ENCODE measurements at places on chromosomes 1 and 21.

- DNase-seq, result no peak
These were observed 39.6 kb upstream of the VN1R5 start for GRCh38 chr1:247216261-247216660.

- no peak for DNase-seq
These were observed 29.4 kb upstream of the EPS8L3 start for GRCh38 chr1:109793089-109793485.

DNA sequence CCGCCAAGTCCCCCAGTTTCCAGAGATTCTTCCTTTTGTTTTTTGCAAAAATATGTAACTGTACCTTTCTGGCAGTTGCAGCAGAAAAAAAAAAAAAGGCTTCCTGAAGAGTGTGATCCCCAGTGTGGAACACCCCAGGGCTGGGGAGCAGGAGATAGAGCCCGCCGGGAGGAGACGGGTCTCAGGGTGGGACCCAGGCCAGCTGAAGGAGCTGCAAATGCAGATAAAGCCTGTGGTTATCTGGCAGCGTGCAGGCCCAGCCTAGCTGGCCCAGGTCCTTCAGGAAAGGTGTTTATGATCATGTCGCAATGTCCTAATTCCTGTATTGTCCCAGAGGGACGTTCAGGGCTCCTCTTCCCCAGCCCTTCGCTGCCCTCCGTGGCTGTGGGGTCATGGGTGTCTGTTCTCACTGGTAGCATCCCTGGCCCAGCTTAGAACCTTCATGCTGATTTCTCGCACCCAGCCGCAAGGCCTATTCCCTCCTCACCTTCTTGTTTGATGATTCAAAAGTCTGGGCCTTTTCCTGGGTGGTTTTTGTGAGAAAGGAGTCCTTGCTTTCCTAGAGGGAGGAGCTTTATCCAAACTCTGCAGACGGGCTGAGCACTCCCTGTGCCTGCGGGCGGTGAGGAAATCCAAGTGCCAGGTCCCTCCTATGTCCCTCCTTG, 26.2 kb downstream of the RNF187 start:
- DNase-seq, result no peak

- no peak for DNase-seq
These were observed 48.6 kb downstream of the CTH start for GRCh38 chr1:70459496-70460225.

- no peak for DNase-seq
These were observed 30.8 kb downstream of the MRPL37 start for GRCh38 chr1:54230507-54231339.

GRCh38 chr21:43983390-43983789, 28.7 kb upstream of the TRAPPC10 start:
- DNase-seq, result no peak

DNA sequence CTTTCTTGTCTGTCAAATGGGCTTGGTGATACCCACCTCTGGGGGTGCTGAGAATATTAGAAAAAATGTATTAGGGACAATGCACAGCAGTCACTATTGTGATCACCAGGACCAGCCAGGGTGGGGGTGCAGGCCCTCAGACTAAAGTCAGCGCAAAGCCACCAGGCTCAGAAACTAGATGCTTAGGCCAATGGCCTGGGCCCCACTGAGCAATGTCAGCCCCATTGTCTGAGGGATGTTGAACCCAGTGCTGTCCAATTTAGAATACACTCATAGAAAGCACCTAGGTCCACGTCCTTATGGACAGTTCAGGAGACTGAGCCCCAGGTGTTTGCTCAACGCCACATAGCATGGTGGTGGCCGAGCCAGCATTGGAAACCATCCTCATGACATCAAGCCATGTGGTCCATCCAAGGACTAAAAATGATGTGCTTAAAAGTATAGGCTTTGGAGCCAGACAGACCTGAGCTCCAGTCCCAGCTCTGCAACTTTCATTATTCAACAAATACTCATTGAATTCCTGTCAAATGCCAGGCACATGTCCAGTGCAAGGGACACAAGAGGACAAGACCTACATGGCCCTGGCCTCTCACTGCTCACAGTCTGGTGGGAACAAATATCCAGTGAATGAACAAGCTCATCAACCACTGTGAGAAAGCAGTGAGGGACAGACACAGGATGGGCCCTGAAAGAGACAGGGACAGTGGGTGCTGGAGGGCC, 273.8 kb downstream of the MATN1 start:
- no peak for DNase-seq

- no peak for DNase-seq
These were observed 738.1 kb downstream of the ADGRL2 start for GRCh38 chr1:82538876-82539275.

DNA sequence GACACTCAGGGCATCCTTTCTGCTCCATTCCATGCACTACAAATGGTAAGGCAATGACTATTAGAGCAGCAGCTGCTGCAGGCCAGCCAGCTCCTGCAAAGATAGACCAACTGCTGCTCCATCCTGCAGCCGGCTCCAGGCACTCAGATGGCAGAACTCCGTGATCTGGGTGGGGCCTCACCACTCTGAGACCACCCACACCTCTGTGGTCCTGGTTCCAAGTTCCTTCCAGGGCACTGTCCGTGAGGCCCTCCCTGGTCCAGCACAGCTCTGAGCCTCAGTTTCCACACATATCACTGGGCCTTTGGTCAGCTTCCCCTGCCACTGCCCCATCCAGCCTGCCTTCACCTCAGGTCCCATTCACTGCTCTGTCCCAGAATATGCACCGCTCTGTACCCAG, 114.7 kb downstream of the DMRTB1 start:
- no peak for DNase-seq

DNA sequence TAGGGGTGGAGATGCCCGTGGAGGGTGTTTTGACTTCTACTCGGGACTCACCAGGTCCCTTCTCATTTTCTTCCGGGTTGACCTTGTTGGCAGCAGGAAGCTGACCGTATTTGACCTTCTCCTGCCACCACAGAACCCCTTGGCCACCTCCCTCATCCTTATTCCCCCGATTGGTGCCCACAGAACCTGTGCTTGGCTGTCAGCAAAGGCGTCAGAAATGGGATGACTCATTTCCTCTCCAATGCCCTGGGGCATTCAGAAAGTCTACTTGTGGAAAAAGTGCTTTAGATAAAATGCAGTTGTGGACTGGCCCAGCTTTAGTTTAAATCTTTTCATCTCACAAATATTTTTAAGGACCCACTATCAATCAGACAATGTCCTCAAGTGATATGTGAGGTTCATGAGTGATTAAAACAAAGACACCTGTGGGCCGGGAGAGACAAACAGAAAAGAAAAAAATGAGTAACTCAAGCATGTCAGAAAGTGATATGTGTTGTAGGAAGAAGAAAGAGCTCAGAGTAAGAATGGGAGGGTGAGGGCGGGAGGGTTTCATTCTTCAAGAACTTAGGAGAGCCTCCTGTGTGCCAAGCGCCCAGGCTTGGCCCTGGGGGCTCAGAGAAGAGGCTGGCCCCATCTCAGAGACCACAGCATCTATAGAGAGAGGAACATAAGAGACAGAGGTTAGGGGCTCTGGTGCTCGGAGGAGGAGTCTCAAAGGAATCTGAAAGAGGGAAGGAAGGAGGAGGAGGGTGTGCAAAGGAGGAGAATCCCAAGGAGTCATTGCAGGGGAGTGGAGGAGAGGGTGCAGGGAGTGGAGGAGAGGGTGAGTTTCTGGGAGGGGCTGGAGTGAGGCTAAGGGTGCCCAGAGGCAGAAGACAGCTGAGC, 221.6 kb upstream of the VAMP3 start:
- no peak for DNase-seq

- peak; percentile 7 for DNase-seq
These were observed 46.1 kb upstream of the SLC30A1 start for GRCh38 chr1:211625040-211625439.

GRCh38 chr1:48592330-48592729, 120.3 kb upstream of the SPATA6 start:
- DNase-seq, result no peak

DNA sequence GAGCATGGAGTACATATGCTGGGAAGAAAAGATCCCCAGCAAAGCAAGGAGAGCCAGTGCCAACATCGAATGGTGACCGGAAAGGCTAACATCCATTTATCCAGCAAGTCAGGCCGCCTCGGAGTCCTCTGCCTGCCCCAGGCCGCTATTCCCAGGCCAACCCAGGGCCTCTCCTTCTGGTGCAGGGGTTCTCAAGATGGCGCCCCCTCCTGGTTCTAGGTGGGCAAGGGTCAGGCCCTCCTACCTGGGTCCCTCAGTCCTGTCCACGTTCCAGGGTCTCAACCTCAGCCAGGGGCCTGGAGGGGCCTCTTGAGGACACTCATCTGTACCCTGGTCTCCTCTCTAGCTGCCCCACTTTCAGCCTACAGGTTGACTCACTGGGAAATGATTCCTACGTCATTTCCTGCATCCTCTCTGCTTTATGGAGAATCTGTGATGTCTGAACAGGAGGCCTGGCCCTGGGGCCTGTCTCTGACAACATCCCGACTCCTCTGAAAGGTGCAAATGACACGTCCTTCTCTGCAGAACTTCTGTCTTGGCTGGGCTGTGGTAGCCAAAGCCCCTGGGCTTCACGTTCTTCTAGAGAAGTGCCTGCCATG, 145.3 kb downstream of the PSMG1 start:
- DNase-seq, result no peak

DNA sequence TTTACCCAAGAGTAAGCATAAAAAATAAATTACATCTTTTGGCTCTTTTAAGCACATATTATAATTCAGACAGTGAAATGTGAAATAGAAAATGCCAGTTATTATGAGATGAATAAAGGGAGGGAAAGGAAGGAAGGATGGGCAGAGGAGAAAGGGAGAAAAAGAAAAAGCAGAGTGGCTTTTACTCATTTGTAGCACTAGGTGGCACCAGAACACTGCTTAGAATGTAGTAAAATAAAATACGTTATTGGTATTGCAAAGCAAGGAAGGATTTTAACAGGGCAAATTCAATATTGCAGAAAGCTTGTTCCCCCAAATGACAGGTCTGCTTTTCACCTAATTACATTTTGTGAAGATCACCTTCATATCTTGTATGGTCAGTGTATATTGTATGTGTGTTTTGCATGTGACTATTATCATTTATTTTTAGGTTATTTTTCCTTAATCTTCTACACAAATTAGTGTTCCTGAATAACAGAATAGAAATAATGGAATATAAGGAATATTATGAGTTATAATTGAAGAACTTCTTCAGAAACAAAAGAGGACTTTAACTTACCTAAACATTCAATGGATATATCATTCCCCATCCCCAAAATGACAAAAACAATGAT, 9.1 kb upstream of the PCNX2 start:
- peak; percentile 21 for DNase-seq

- no peak for DNase-seq
These were observed 3.5 kb upstream of the RAP1A start for GRCh38 chr1:111615870-111616715.

GRCh38 chr1:34639701-34640100, 115.1 kb upstream of the GJB5 start:
- DNase-seq, result no peak

- no peak for DNase-seq
These were observed 87.6 kb downstream of the BCAR3 start for GRCh38 chr1:93593854-93594602.

- DNase-seq, result no peak
These were observed 17.9 kb upstream of the ZNF281 start for GRCh38 chr1:200427744-200428143.

- DNase-seq, result no peak
These were observed 13.8 kb upstream of the KCNA3 start for GRCh38 chr1:110688514-110688913.

- no peak for DNase-seq
These were observed 6.0 kb downstream of the S100B start for GRCh38 chr21:46598581-46599572.

DNA sequence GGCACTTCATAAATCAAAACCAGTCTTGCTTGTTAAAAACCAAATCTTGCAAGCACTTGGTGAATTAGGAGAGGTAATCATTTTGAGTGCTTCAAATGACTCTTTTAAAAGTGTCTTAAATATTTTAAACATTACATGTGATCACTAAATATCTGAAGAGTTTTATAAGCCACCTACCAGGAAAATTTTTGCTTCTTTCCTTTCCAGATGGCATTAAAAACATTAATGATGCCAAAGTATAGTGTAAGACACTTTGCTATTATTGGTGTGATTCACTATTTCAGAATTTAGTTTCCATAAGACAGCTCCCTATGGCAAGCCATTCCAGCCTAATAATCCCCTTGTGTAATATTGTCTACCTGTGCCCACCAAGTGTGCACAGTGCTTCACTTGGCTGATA, 548.8 kb upstream of the ADAMTS5 start:
- DNase-seq, result no peak

GRCh38 chr1:156385534-156386031, 16.6 kb downstream of the RHBG start:
- DNase-seq, result peak; percentile 48

DNA sequence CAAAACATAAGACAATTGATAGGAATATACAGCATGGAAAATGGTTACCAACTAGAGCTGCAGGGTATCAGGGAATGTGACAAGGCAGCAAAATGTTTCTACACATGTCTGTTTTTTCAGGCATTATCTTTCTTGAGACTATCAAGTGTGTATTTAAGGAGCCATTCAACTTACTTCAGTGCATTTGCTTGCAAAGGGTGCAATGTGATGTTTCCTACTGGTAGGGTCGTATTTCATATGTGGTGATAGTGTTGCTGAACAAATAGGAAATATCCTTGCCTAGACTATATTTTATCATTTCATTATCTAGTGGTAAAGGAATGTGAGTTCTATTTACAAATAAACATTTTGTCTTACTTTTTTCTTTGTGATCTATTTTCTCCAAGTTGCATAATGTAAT, 42.4 kb downstream of the PTPRC start:
- DNase-seq, result no peak

DNA sequence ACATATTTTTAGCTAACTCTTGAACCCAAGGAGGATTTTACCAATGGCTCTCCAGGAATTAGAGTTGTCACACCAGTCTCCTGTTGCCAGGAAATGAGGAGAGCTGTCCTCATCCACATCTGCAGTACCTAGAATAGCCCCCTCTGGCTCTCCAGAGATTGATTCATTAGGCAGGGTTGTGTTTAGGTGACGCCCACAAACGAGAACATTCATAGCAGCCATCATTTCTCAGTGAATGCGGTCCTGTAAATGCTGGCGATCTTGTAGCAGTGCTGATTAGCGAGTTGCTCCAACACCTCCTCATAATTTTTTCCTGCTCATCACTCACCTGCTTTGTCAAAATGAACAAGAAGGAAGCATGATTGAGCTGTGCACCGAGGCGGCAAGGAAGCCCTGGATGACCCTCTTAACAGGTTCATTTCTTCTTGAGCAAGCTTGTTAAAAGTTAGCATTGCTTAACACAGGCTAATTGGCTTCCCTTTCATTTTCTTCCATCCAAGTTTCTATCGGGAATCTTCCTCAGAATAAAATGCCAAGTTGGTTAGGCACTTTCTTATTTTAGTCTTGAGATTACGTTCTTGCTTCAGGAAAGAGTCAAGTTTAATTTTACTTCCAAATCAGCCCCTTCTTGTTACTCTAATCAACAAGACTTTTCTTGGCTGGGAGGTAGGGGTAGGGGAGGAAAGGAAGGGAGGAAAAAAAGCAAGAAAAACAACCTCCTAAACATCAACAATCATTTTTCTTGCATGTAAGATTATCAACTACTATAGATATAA, 16.5 kb upstream of the KLHDC8A start:
- no peak for DNase-seq
